ENCODE measurements at places on chromosomes 13 and 19.

GRCh38 chr13:23776698-23777574 lies 112.3 kb downstream of the MIPEP start:
- no peak for DNase-seq

- DNase-seq = no peak
These were observed 25.5 kb downstream of the KCTD12 start for GRCh38 chr13:76860706-76861105.

GRCh38 chr19:33029746-33030303 lies 34.9 kb downstream of the RHPN2 start:
- no peak for DNase-seq

- DNase-seq = no peak
These were observed 24.9 kb downstream of the MICOS13 start for GRCh38 chr19:5655412-5655811.

- DNase-seq = peak; percentile 89
These were observed at the start of gene ZNF614 for GRCh38 chr19:52028027-52028779. Gene ZNF614, minus strand, starts transcription at chr19:52028379. Its CDS starts 2,634 bp downstream, at chr19:52025745.

GRCh38 chr13:44768239-44768638 lies 192.1 kb upstream of the TSC22D1 start:
- no peak for DNase-seq

GRCh38 chr13:45015300-45015699 lies 26.0 kb downstream of the GPALPP1 start:
- DNase-seq = peak; percentile 2
